Activated CD4-positive, alpha-beta T cell treated with anti-CD3 and anti-CD28 coated beads, Interleukin-2, amount 50 U/mL, for 24 hours (primary cell): ENCODE measurements at places on chromosomes 16 and 17.

- no peak for DNase-seq
Observed at GRCh38 chr17:46984341-46984740, 5.3 kb upstream of the RPRML start.

GRCh38 chr16:77183137-77183536 is 7.9 kb upstream of the MON1B start:
- DNase-seq: no peak

- no peak for DNase-seq
Observed at GRCh38 chr17:43033948-43034881, 9.2 kb downstream of the RND2 start.

DNA sequence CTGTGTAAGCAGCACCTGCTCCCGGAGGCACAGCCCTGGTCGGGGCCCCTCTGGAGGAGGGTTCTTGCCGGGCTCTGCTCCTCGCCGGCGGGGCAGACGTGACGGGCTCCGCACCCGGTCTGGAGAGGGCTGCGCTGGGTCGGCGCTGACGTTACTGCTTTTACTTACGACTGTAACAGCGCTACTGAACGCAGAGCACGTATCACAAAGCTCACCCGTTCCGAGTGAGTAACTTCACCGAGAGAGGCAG is 1.3 kb upstream of the RAB40C start:
- DNase-seq: peak; percentile 56

DNA sequence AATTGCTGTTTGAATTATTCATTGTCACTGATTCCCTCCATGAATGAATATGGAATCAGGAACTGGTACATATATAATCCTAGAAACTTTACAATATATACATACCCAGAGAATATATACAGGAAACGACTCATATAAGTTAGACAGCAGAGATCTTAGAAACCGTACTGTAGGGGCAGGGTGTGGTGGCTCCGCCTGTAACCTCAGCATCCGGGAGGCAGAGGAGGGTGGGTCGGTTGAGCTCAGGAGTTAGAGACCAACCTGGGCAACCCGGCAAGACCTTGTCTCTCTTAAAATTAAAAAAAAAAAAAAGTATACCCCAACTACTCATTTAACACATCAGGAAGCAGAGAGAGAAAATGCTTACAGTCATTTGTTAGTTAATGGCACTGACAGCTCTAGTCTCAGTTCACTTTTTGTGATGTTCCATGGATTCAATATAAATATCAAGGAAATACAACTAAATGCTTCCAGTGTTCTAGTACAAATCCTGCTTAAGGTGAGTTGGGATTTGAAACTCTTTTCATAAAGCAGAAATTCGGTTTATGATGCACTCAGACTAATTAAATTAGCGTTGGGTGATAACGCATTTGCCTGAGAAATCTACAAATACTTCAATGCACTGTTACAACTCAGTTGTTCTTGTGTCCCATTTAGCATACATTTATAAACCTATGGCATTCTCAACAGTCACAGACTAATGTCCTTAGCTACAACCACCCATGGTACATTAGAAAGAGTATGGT is 5.6 kb downstream of the GLG1 start:
- DNase-seq: peak; percentile 41

- no peak for DNase-seq
Observed at GRCh38 chr17:34173241-34173640, 81.8 kb upstream of the CCL2 start.

DNA sequence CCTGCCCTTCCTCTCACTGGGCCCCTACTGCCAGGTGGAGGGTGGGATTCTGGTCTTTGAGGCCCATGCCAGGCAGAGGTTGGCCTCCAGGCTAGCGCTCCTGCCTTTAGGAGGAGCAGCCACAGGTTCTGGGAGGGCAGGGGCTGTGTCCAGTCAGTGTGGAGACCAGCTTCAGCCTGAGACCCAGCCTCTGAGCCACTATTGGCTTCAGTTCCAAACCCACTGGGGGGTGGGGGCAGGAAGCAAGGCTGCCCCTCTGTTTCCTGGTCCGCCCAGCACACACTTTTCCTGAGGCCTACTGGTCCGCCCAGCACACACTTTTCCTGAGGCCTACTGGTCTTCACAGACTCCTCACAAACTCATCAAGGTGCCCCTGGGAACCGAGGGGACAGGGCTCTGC is 16.4 kb downstream of the SLC5A10 start:
- DNase-seq: no peak

DNA sequence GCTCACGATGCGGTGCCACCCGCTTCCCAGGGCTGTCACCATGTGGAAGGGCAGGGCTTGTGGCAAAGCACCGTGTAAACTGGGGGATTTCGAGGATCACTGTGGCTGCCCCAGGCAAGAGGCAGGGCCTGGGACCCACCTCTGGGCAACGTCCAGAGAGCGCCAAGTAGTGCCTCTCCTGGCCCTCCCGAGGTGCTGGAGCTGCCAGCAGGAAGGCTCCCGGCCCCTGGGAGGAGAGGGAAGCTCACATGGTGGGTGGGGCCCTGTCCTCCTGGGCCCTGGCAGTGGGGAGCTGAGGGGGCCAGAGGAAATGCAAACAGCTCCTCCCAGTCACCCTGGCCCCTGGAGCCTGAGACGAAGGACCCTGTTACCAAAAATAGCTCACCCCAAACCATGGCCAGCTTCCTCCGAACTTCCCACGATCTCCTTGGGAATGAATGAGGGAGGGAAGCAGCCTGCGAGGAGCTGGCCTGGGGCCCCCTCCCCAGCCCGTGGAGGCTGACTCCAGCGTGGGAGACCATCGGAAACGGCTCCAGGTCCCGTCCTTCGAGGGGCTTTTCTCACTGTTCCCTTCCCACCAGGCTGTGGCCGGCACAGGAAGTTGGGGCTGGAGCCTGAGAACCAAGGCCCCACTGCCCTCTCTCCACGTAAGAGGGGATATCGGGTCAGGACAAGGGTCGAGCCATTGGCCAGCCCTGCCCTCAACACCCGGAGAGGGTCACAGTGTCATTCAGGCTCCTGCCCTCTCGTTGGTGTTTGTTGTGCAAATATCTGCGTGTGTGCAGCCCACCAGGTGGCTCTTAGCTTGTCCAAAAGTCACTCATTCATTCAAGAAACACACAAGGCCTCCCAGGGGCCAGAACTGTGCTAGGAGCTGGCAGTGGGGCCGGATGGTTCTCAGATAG is 17.7 kb downstream of the VASN start:
- no peak for DNase-seq

- no peak for DNase-seq
Observed at GRCh38 chr17:80177986-80178595, 8.3 kb downstream of the CARD14 start.

DNA sequence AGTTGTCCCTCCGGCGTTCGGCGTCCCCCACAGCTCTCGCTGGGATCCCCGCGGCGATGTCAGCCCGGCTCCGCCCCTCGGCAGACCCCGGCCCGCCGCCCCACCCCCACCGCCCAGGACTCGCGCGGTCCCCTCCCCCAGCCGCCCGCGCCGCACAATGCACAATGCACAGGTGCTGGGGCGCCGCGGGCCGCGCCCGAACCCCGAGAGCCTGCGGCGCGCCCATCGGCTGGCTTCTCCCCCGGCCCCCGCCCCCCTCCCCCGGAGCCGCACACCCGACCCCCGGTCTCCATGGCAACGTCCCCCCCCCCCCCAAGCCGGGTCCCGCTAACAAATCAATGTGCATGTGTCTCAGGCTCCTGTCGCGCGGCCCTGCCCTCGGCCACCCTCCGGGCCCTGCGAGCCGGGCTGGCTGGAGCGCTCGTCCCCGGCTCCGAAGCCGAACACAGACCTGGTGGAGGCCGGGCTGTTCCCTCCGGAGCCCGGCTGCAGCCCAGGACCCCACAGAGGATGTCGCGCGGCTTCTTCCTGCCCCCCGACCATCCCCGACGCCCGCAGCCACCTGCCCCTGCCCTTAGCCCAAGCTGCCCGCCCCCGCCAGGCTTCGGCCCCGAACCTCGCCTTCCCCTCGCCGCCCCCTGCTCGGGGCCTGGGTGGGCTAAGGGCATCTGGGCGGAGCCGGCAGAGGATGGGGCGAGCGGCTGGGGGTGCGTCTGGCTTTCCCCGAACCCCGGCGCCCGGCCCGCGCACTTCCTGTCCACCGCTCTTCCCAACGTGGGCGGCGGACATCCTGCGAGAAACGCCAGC is 818 bp upstream of the CBX8 start:
- DNase-seq: no peak

- no peak for DNase-seq
Observed at GRCh38 chr17:33981711-33982601, 273.1 kb upstream of the CCL2 start.

DNA sequence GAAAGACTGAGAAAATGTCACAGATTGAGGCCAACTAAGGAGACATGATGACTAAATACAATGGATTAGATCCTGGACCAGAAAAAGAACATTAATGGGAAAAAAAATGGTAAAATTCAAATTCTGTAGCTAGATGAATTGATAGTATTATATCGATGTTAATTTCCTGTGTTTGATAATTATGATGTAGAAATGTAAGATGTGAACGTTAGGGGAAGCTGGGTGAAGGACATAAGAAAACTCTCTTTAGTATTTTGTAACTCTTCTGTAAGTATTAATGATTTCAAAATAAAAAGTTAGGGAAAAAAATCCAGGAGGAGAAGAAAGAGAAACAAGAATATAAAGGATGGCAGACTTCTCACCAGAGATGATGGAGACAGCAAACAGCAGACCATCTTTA is 2.8 kb upstream of the ITGB3 start:
- no peak for DNase-seq

GRCh38 chr17:81231121-81231645 is 7.7 kb downstream of the TEPSIN start:
- DNase-seq: no peak

GRCh38 chr16:69916462-69916861 is 34.7 kb upstream of the CLEC18A start:
- no peak for DNase-seq

DNA sequence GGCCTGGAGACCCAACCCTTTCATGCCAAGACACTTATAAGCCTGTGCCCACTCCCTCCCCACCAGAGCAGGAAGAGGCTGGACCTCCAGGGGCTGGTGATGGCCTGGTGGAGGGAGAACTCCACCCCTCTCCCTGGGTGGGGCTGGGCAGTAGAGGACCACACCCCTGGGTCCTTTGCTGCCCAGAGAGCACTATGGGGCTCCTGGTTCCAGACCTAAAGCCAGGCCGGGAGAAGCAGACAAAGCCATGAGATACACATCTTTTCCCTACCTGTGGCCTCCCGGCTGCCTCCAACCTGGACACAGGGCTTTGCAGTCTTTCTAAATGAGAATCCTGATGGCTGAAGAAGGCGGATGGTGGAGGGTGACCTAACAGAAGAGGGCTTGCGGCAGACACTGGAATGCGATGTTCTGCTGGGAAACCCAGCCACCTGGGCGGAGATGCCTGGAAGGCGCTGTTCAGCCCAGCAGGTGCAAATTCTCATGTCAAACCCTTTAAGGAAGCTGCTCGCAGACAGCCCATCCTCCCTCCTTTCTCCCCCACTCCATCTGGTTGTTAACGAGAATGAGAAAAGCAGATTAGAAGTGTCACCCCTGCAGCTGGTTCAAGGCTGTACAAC is 43.9 kb upstream of the KIFC3 start:
- no peak for DNase-seq

DNA sequence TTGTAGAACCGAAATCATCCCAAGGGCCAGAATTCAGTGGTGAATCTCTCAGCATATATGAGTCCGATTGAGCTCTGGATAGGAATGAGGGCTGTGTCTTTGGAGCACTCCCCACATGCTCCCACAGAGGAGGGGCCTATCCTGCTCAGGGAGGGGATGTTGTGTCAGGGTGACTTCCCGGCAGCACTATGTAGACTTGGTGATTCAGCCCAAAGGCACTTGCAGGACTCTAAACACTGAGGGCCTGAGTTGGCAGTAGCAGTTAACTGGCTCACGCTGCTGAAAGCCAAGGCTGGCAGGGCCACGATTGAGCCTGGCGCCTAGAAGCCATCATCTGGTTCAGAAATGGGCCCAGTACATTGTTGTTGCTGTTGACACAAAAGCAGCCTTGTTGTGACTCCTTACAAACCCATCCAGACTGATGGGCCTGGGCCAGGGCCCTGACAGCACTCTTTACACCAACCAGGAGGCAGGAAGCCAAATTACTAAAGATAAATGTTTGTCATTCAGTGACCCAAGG is 31.9 kb downstream of the NMT1 start:
- no peak for DNase-seq

GRCh38 chr16:11370084-11370931 is 25.0 kb downstream of the RMI2 start:
- no peak for DNase-seq

DNA sequence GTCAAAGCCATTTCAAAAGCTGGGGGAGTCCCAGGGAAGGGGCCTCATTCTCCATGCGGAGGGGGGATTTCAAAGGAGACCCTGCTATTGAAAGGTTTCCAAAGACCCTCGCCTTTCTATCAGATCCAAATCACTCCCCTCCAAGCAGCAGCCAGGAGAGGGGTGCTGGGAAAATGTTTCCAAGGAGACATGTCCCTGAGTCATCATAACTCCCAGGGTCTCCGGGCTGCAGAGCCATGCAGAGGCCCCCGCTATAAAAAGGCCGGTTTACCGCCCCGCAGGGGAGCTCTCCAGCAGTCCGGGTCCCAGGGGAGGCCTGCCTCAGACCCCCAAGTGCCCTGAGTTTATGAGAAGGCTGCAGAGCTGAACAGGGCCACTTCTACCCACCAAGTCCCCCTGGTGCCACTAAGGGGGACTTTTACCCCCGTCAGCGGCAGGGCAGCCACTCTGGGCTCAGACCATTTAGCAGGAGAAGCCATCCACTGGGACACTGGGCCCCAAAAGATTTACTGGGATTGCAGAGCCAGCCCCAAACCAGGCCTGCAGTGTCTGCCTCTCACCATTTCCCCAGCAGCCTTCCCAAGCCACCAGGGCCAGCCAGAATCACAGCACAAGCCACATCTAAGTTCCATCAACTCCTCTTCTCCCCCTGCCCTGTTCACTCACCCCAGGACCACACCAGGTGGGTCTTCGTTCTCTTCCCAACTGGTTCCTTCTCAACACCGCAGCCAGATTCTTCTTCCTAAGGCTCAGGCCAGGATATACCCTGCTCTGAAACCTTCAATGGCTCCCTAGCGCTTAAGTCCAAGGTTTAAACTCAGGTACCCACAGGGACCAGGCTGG is 234.4 kb downstream of the ZNF423 start:
- DNase-seq: no peak

GRCh38 chr17:81854974-81855774 is 5.2 kb downstream of the P4HB start:
- DNase-seq: no peak

GRCh38 chr17:29905879-29906167 is 24.2 kb downstream of the SSH2 start:
- no peak for DNase-seq

GRCh38 chr17:15658296-15658695 is 25.8 kb downstream of the TRIM16 start:
- DNase-seq: no peak

DNA sequence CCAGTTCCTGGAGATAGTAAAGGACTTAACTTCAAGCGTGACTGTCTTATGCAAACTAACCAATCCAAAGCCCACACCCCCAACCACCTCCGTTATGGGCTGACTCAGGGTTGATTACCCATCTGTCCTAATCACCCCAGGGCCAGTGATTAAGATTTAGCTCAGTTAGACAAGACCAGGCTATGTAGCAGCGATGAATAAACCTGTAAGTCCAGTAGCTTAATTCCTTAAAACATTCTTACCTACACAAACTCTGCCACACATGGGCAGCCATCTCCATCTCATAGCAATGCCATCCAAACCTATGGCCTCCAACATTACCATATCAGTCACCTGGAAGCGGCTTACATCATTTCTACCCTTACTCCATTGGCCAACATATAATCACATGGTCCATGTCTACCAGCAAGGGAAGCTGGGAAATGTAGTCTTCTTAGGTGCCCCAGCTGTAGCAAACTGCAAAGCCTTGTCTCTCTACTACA is 266.7 kb downstream of the SHISA9 start:
- no peak for DNase-seq
